ENCODE measurements at places on chromosomes 1 and 21.

DNA sequence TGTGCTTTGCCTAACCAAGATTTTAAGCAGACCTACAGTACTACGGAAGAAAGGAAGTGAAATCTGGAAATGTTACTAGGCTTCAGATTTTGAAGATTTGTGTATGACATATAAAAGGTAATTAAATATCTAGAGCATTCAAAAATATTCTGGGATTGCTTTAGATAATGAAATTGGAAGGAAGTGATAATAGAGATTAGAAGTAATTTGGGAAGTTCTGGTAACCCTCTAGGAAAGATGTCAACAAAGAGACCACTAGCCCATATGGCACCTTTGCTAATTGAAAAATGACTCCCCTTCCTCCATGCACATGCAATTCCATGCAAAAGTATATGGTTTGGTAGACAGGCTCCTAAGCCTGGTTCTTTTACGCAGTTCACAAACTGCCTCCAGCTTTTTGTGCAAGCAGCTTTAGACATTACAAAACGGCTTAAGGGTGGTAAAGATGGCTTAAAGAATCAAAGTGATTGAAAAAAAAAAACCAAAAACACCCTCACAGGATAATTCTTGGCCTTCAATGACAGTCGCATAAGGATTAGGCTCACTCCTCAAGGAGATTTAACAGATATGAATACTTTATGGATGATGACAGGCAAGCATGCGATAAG, 81.8 kb downstream of the LRRC7 start:
- no peak for DNase-seq

DNA sequence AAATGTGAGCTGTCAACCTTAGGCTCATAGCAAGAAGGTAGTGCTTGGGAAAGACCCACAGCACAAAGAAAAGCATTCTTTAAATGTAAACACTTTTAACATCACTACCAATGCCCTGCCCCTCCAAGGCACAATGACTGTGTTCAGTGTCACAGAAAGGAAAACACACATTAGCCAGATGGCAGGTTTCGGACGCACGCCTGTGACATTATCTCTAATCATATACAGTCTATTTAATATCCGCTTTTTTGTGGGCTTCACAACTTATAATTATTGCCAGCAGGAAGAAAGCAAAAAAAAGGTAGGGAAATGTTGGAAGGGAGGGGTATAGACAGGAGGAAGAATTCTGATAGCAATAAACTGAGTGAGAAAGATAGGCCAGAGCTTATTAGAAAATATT, 112.4 kb upstream of the BEND5 start:
- DNase-seq, result no peak

- no peak for DNase-seq
Observed at GRCh38 chr21:26470351-26471098, 102.6 kb downstream of the CYYR1 start.

GRCh38 chr1:118073648-118074435, 111.2 kb downstream of the SPAG17 start:
- peak; percentile 91 for DNase-seq

DNA sequence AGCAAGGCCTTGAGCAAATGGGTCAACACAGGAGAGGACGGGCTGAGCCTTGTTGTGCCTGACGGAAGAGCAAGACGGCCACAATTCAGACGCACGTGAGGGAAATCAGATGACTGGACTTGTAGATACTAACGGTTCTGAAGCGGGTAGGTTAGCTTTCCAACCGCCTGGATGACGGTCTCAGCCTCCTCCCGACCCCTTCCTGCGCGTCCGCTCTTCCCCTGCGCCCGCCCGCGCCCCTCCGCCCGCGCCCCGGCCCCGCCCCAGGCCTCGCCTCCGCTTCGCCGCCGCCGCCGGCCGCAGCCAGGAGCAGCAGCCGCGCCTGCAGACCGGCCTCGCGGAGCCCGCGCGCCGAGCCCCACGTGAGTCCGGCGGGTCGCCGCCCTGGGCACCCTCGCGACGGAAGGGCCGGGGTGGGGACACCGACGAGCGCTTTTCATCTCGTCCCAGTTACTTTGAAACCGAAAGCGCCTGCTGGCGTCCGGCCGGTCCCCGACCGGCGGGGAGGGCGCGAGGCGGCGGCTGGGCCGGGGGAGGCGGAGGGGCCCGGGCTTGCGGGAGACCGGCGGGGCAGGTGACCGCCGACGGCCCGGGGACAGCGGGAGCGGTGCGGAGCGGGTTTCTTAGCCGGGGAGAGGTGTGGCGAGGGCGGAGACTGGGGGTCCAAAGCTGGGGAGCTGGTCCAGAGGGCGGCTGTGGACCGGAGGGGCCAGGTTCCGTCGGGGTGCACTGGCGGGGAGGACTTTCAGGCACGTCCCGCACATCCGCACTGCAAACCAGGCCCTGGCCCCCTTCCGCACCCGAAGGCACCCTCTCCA, at the start of gene TRAF5:
TSS of gene TRAF5 (plus strand) at position 306 of the 818 bp plus-strand sequence. CDS start 26,407 bp downstream, outside the sequence.
- DNase-seq, result no peak

DNA sequence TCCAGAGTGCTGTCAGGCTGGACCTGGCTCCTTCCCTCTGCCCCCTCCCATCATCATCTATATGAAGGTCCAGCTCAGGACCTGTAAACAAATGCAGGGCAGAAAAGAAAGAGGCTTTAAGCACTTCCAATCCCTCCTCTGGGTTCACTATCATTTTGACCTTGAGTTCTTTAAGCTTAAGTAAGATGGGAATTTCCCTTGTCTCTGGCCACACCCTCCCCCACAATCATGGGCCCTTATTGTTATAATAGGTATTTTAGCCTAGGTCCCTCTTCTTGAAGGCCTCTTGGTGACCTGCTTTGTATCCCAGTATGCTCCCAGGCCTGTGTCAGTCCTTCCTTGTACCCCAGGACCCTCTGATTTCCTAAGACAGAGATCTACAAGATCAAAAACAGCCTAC, 45.1 kb upstream of the EPS15 start:
- DNase-seq, result no peak

- no peak for DNase-seq
Observed at GRCh38 chr1:83816836-83817235, 182.1 kb downstream of the TTLL7 start.

DNA sequence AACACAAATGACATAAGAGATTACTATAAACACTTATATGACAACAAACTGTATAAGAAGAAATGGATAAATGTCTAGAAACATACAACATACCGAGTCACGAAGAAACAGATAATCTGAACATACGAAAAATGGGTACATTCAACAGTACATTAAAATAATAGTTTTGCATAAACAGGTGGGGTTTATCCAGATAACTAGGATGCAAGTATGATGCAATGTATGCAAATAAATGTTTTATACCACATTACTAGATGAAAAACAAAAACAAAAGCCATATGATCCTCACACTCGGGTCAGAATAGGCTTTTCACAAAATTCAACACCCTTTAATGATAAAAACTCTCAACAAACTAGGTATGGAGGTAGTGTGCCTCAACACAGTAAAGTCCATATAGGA, 1585.7 kb downstream of the BRINP3 start:
- DNase-seq, result no peak

Measured in HFF-Myc (cell line).